Smooth muscle cell of the brain vasculature (primary cell): ENCODE measurements at places on chromosomes 16 and 17.
A peak's percentile ranks its signal among the peaks of the same experiment; 100 is the strongest.

DNA sequence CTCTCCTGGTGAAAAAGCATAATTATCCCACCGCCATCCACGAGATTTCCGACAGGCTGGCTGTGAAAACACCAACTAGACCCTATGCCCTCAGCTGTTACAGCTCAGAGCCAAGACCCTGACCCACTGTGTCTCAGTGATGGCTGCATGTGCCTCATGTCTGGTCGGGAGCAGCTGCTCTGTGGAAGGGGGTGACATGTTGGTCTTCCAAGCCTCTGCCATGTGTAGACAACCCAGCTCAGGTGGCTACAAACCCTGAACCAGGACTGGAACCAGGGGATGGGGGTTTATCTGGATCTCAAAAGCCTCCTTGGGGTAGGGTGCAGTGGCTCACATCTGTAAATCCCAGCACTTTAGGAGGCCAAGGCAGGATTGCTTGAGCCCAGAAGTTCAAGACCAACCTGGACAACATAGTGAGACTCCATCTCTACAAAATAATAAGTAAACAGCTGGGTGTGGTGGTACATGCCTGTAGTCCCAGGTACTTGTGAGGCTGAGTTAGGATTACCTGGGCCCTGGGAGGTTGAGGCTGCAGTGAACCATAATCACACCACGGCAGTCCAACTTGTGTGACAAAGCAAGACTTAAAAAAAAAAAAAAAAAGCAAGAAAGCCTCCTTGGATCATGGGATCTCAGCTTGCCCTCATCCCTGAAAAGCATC lies 220.3 kb downstream of the CPPED1 start:
- no peak for DNase-seq

GRCh38 chr16:80367037-80367658 lies 173.6 kb upstream of the DYNLRB2 start:
- no peak for DNase-seq

- DNase-seq: no peak
Measured at GRCh38 chr17:43714465-43715149, 44.0 kb downstream of the SOST start.

- DNase-seq: no peak
Measured at GRCh38 chr16:13921328-13921727, 1.4 kb downstream of the ERCC4 start.

- no peak for DNase-seq
Measured at GRCh38 chr17:49361129-49361901, 735 bp downstream of the ZNF652 start.

- DNase-seq: no peak
Measured at GRCh38 chr17:49980703-49981197, 11.8 kb downstream of the DLX4 start.

DNA sequence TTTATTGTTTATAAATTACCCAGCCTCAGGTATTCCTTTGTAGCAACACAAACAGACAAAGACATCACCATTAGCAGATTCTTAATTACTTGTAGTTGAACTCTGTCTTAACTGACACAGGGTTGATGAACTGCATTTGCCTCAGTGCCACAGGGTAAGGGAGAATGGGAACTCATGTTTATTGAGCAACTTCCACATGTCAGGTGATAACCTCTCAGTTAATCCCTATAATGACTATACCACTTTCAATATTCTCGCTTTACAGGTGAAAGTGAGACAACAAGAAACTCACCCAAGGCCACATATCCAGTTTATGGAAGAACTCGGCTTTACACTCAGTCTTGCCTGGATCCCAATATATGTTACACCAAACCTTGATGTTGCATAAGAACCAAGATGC lies 8.6 kb downstream of the PDILT start:
- DNase-seq: no peak

DNA sequence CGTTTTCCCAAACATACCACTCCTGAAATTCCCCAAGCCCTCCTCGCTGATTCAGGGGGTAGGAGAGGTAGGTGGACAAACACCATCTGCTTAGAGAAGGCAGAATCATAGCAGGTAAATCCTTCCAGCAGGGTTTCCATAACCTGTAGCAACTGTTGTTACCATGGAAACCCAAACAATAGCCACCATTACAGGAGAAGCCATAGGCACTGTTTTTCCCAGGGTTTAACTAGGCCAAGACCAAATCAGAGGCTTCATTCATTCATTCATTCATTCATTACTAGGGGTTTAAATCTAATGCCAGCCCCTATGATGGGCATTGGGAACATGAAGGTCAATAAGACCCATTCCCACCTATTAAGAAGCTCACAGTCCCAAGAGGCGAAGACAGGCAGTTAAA lies 25.5 kb upstream of the CIITA start:
- DNase-seq: no peak

DNA sequence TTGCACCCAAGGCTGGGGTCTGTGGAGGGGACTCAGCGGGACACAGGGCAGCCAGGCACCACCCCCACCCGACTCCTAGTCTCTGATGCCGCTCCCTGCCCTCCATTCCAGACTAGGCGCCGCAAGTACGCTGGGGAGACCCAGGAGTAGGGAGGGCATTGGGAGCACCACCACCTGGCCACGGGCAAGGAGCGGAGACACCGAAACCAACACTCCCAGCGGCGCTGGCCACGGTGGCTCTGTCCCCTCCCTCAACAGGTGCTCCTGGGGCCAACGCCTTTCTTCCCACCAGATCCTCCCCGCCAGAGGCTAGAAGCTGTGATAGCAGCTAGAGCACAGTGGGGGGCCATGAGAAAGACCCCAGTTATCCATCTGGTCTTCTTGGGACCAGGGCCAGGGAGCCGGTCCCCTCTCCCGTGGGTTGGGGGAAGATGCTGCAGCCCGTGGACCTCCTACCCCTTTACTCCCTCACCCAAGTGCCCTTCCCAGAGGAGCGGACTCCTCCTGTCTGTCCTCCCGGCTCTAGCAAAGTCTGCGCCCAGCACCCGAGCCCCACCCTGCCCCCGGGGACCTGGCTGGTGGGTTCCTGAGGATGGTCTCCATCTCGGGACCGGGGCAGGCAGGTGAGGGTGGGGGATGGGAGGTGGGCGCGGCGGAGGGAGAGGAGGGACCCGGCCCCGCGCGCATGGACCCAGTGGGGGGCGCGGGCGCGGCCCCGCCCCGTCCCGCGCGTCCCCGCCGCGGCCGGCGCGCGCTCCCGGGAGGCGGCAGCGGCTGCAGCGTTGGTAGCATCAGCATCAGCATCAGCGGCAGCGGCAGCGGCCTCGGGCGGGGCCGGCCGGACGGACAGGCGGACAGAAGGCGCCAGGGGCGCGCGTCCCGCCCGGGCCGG lies at the start of gene SYNGR3:
Gene SYNGR3, plus strand, starts transcription at position 762 of the 892 bp plus-strand sequence. CDS start 133 bp downstream, outside the sequence.
- DNase-seq: no peak

GRCh38 chr17:43562679-43563599 lies 16.8 kb upstream of the ETV4 start:
- no peak for DNase-seq

- peak; percentile 31 for DNase-seq
Measured at GRCh38 chr16:18969050-18969854, 14.5 kb upstream of the TMC7 start.

GRCh38 chr17:13485327-13485726 lies 116.4 kb downstream of the HS3ST3A1 start:
- DNase-seq: no peak

- DNase-seq: no peak
Measured at GRCh38 chr17:45733781-45734180, 50.3 kb upstream of the CRHR1 start.

DNA sequence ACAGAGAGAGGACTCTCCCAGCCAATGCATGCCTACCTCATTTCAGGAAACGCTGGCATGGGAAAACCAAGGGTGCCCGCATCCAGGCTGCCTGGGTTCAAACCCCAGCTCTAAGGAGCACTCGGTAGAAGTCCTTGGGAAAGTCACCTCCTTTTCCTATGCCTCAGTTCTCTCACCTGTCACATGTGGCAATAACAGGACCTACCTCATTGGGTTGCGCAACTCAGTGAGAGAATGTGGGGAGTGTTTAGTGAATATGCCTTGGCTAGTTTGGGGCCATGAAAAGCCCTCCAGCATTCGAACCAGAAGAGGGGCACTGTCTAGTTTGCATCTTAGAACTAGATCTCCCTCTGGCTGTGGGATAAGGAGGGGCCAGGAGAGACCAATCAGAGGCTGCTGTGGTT lies 9.0 kb upstream of the NXPH3 start:
- DNase-seq: no peak

GRCh38 chr17:29180788-29181160 lies 576 bp upstream of the MYO18A start:
- DNase-seq: no peak

DNA sequence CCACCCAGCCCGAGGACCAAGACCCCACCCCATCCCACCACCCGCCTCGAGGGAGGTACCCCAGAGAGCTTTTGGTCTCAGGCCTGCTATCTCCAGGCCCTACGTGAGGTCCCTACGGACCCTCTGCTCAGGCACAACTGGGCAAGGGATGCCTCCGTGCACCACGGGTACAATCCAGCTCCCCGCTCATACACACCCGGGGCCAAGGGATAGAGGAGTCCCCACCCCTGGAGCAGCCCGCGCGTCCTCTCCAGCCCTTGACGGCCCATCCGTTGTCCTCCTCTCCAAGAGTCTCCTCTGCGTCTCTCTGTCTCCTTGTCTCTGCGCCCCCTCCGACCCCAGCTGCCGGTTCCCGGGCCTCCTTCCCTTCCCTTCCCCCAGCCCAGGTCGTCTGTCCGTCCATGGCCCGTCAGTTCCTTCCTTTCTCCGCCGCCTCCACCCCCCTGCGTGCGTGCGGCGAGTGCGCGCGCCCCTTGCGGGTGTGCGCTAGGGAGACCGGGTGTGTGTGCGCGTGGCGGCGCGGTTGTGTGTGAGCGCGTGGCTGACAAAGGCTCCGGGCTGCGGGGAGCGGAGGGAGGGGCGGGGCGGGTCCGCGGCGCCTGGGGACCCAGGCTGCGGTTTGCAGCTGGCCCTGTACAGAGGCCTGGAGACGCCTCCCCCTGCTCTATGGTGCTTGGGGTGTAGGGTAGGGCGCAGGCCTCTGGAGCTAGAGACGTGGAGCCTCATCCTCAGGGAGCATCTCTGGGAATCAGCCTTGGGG lies 930 bp downstream of the SPNS2 start:
- no peak for DNase-seq

DNA sequence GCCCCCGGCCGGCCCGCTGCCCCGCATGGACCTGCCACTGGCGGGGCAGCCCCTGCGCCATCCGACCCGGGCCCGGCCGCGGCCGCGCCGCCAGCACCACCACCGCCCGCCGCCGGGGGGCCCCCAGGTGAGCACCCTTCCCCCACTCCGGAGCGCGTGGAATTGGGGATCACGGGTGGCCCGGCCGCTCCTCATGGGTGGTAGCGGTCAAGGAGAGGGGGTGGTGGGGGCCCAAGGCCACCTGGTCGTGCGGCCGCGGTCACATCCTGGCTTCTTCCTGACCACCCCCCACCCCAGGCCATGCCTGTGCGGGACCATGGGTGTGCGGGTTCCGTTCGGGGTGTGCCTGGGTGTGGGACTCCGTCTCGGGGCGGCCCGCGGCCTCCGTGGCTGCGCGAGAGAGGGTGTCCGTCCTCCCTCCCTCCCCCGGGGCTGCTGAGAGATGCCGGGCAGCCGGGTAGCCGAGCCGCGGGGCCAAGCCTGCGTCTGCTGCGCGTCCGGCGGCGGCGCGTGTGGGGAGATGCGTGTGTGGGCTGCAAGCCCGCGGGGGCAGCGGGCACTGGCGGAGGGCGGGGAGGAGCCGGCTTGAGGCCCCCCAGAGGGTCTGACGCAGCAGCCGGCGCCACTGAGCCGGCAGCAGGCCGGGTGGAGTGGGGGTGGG lies 6.8 kb downstream of the ACD start:
- DNase-seq: no peak

DNA sequence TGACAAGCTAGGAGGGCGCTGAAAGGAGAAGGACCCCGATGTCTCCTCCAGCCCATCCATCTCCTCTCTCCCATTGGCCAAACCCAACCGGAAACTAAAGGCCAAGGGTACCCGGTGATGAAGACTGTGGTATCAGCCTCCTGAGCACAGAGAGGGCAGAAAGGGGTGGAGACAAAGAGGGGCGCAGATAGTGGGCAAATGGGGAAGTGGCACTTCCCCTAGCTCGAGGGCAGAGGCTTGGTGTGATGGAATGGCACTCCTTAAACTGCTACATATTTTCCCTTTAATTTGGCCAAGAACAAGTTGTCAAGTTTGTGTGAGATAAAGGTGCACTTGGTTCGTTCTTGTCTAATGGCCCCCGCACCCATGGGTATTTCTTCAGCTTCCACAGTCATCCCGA lies 27.8 kb downstream of the IL4R start:
- no peak for DNase-seq

DNA sequence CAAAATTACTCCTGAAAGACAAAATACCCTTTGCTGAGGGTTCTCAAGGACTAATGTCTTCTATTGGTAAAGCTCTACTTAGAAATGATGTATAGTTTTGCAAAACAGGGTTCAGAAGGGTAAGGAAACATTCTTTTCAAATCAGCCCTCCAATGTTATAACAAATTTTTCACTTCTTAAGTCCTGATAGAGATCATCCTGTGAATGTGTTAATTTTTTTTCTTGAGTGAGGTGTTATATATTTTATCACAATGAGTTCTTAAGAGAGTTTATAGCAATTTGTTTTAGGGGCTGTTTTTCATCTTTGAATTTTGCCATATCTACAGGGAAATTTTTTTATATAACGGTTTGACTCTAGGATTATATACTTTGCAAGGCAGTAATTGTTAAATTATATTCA lies 29.5 kb downstream of the CYB5B start:
- DNase-seq: no peak

DNA sequence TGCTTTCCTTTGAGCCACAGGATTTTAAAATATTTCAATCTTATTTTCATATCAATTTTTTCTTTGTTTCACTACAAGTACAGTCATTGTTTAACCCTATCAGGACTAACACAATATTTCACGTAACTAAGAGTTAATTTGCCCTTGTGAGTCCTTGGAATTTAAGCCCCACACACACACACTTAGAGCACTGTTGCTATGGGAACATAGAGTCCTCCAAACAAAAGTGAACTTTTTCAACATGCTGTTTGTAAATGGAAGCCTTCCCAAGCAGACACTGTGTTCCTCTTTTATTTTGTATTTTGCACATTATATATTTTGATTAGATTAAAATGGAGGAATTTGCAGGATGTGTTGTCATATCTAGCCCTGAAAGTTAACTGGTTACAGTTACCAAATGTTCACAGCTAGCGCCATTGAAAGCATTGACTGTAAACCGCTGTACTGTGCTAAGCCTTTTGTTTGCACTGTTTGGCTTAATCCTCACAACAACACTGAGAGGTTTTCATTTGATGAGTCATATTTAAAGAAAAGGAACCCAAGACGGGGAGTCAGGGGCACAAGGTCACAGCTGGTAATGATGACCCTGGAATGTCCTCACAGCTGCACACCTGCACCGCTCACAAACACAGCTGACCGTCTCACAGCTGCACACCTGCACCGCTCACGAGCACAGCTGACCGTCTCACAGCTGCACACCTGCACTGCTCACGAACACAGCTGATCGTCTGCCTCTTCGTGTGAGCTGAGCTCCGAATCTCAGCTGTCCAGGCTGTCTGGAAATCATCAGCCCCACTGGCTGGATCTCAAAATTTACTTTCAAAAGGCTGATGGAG lies 6.3 kb downstream of the HSBP1 start:
- DNase-seq: peak; percentile 60
